ENCODE measurements at places on chromosomes 1 and 21. TPM values are rescaled to one million over a fixed set of nuclear protein-coding genes. Genes with fewer than 3 reads are reported as not detected.

UMODL1 gene
- polyA plus RNA-seq = not detected

CNKSR1 gene
- polyA plus RNA-seq = 2.5 TPM

ZNF436 gene
- polyA plus RNA-seq = 38.5 TPM

DNA sequence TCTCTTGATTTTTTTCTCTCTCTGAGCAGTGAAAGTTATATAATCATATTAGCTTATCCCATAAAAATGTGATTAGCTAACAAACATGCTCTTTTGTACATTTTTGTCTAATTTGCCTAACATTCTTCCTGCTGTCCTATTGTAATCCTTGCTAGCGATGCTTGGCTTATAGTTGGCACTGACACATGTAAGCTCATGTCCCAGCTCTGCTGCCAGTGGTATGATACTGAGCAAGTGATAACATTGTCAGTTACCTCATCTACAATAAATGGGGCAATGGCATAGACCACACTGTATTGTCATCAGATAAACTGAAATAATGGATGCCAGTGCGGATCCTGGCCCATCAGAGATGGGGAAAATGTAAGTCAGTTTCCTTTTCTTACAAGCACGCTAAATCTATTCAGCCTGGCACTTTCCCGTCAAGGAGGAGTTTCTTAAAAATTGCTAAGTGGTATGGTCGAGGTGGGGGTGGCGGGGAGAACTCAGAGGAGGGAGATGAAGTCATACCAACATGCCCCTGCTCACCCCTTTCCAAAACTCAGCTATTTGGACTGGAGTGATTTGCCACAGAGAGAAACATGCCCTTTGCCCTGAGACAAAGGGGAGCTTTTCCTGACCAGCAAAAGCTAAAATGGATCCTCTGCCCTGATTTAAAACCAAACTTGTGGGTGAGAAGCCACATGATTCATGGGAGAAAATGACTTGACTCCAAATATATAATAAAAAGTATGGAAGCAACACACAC is 1.3 kb downstream of the FYB2 start:
- DNase-seq = no peak

All from hindlimb muscle (tissue), 1 donor.